ENCODE measurements at places on chromosomes 7 and 10.

GRCh38 chr7:88597941-88598425 is 161.5 kb upstream of the ZNF804B start:
- DNase-seq: no peak

DNA sequence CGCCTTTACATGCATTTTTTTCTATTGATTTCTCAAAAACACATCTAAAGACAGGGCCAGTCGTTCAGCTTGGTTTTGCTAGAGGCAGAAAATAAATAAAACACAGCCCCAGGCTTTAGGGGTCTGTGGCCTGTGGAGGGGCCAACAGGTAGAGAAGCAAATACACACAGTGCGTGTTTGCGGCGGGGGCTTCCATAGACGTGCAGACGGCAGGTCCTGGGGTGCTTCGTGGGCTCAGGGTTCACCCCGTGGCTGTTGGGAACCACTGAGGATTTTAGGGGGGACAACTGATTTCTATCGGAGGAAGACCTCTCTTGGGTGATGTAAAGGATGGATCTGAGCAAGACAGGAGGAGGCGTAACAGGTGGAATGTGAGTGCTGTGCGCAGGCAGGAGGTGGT is 445.7 kb upstream of the FOXK1 start:
- no peak for DNase-seq

DNA sequence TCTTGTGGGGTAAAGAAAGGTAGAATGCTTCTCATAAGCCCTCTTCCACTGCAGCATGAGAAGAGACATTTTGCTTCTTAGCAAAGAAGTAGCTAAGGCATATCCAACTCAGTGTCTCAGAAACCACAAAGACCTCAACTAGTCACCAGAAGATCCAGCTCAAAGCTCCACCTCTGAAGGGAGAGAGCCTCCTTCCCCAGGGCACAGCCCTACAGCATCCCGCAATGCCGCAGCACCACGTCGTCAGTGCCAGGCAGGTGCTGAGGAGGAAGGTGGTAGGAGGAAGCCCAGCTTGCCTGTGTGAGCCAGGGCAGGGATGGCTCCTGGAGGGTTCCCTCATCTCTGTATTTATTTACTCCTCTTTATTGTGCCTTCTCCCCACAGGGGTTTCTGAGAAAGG is 385.6 kb upstream of the NPVF start:
- DNase-seq: no peak

- no peak for DNase-seq
Measured at GRCh38 chr10:87734987-87735827, 75.5 kb downstream of the PAPSS2 start.

DNA sequence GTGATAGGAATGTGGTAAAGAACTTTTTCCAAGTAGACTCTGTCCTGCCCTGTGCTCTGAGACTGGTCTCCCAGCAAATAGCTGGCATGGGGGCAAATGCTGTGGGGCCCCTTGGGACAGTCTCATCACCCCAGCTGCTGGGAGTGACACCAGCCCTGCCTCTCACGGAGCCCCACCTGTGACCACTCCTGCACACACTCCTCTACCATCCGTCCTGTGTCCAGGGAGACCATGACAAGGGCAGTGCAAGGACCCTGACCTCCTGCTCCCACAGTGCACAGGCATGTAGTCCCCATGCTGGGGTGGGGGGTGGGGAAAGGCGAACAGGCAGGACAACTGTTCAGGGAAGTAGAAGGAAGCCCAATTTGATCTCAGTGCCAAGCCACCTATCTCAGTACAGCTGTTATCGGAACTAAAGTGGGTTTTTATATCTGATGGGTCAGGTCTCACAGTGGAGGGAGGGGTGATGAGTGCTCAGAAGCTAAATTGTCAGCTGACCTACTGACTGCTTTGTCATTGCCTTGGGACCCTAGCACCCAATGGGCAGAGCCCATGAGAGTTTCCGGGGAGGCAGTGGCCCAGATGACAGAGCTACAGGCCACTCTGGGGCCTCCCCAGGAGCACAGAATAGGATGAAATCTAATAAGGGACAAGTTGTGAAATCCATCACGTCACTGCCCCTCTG is 24.5 kb downstream of the VSTM4 start:
- DNase-seq: peak; percentile 57

Data from Right ventricle myocardium inferior (tissue), 1 donor.